Brain microvascular endothelial cell (primary cell): ENCODE measurements at places on chromosomes 3 and 15.

DNA sequence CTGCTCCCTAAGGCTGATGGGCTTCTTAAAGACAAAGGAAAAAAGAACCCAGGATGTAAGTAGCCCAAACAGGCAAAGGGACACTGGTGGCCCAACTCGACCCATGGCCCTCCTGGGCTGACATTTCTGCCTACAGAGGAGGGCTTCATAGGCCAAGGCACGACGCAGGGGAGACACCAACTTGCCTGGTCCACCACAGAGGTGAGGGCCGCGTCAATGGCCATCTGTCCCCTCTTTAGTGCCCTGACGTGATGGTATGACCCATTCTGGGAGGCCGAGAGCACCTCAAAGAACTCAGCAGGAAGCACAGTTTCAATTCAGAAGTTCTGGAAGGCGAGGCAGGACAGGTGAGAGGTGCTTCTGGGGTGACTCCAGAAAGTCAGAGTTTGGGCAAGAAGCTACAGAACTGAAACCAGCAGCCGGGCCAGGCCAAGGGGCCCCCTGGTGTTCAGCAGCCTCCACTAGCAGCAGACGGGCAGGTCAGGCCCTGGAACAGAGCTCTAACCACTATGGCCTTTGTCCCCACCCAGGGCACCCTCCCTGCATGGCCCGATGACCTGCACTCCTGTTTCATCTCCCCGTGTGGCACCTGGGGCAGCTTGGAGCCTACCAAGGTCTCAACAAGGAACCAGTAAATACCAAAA lies 45.1 kb downstream of the HMCES start:
- DNase-seq: no peak

GRCh38 chr15:25514522-25514921 lies 75.7 kb upstream of the UBE3A start:
- no peak for DNase-seq

DNA sequence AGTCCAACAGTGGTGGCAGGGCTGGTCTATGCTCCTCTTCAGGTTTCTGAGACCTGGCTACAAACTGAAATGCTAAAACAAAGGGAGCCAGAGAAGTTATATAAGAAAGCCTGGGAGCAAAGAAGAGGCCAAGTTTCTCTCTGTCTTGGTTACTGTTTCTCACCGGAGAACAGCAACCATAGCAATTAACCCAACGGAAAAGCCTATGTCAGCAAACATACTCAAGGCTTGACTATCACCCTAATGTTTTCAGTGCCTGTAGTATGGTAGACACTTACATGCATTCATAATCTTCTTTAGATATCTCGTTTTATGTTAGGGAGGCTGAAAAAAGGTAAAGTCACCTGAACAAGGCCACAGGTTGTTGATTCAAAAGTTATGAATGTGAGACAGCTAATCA lies 86.3 kb upstream of the CLSTN2 start:
- no peak for DNase-seq

DNA sequence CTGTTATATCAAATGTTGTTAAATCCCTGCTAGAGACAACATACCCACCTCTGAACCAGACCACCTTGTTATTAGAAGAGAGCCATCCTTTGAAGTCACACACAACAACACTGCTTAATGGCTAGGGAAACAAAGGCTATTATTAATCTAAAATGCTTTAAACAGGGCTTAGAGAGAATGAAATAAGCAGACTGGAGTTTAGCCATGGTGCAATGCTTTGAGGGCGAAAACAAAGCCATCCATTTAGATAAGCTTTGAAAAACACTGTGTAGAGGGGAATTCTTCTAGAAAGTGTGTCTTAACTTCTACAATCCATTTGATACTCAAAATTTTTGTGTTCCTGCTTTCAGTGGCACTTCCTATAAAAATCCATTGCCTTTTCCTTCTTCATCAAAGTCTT lies 148.6 kb downstream of the IL5RA start:
- DNase-seq: no peak

DNA sequence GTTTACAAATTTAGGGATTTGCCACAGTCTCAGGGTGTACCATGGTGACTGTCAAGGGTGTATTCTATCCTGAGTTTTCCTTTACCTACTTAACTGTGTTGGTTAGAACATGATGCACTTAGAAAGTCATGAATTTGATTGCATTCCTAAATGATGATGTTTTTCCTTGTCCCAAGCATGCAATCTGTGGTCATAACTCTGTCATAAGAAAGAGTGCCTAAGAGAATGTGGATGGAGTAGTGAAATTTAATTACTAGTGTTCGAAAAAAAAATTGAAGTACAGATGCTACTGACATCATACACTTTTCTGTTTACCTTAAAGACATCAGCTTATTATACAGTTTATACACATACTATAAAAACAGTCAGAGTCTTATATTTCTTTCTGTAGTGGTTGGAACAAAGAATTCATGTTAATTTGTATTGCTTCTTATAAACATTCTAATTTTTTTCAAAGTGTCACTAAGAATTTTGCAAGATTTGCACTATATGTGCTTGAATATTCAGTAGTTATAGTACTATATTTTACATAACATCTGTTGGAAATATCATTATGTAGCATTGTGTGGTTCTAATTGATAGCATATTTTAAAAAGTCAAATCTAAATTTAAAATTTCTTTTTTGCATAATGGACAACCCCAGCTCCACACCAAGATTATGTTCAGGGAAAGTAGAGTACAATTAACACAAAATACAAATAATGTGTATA lies 231.3 kb upstream of the KCNMB2 start:
- peak; percentile 31 for DNase-seq

GRCh38 chr3:13325892-13326443 lies 94.2 kb downstream of the NUP210 start:
- DNase-seq: no peak

GRCh38 chr3:116770815-116771450 lies 61.4 kb downstream of the TUSC7 start:
- DNase-seq: peak; percentile 82

DNA sequence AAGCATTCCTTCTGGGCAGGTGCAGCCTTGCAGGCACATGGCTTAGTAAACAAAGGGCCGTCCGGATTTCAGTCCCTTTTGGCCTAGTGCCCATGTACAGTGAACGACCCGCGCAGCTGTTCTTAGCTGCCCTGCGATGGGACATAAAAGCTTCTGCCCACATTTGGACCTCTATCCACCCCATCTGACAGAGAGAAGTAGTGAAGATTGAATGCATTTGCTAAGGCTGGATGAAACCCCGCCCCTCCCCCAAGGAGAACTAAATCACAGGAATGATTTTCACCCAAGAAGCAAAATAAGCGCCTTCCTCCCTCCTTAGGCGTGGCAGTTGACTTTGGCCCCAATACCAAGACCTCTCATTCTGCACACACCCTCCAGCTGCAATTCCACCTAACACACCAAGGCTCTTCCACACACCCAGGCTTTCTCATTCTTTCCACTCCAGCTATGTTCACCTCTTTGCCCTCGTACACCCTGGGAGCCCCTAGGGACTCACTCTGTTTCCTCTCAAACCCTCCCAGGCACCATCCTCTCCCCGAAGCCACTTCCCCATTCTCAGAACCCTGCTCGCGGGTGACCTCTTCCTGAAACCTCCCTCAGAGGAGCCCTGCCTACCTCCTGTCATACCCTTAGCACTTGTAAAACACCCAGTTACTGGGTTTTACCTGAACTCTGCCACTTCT lies 14.1 kb upstream of the HRH1 start:
- no peak for DNase-seq

GRCh38 chr15:99995543-99995942 lies 262.3 kb upstream of the LYSMD4 start:
- no peak for DNase-seq

- DNase-seq: no peak
Observed at GRCh38 chr3:83226751-83227150, 1465.3 kb upstream of the GBE1 start.

DNA sequence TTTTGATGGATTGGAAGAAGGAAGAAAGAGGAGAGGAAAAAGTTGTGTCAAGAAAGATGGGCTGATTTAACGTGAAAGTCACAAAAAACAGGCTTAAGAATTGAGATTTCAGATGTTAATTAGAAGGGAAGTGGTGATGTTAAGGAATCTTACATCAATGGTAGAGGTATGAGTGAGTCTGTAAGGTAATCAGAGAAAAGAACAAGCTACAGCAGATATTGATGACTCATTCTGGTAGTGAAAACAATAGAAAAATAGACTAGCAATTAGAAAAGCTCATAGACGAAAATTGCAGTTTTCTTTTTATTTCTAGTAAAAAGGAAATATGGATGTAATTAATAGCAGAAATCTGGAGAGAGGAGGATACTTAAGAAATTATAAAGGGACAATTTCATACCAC lies 559.6 kb downstream of the MCTP2 start:
- no peak for DNase-seq

- DNase-seq: no peak
Observed at GRCh38 chr3:16739541-16740105, 134.4 kb upstream of the DAZL start.

GRCh38 chr3:13179181-13179580 lies 106.0 kb upstream of the IQSEC1 start:
- DNase-seq: no peak

GRCh38 chr3:45911511-45912226 lies 25.3 kb downstream of the CCR9 start:
- no peak for DNase-seq

GRCh38 chr15:54082836-54083492 lies 104.7 kb downstream of the UNC13C start:
- peak; percentile 2 for DNase-seq

DNA sequence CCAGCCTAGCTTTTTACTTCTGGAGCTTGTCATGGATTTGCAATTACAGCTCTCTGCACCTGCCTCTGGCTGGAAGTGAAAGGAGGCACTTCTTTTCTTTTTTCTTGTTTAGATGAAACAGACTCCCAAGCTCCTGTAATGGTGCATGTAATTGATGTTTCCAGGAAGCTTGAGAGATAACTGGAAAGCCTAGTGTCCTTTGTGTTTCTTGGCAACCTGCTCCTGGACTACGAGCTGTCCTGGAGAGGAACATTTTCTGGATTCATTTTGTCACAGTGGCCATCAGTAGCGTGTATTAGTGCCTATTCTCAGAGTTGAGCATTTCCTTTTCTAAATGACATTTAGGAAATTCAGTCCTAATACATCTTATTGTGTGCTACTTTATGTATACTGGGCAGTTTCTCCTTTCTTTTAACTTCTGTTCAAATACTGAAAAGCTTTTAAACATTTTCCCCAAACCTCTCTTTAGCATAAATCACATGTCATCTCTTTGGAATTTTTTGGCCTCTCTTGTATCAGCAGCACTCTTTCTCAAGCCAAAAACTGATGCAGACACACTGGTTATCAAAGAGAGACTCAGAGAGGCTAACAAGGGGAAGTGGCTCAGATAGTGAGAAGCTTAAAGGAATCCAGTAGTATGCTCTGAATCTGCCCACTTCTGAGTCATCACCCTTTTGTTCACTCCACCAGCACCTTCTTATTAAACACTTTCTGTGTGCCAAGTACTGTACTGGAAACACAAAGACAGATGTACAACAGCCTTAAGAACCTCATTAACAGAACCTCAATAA lies 62.6 kb upstream of the SLC2A2 start:
- DNase-seq: peak; percentile 85

- peak; percentile 83 for DNase-seq
Observed at GRCh38 chr3:21979706-21980105, 228.7 kb upstream of the ZNF385D start.

DNA sequence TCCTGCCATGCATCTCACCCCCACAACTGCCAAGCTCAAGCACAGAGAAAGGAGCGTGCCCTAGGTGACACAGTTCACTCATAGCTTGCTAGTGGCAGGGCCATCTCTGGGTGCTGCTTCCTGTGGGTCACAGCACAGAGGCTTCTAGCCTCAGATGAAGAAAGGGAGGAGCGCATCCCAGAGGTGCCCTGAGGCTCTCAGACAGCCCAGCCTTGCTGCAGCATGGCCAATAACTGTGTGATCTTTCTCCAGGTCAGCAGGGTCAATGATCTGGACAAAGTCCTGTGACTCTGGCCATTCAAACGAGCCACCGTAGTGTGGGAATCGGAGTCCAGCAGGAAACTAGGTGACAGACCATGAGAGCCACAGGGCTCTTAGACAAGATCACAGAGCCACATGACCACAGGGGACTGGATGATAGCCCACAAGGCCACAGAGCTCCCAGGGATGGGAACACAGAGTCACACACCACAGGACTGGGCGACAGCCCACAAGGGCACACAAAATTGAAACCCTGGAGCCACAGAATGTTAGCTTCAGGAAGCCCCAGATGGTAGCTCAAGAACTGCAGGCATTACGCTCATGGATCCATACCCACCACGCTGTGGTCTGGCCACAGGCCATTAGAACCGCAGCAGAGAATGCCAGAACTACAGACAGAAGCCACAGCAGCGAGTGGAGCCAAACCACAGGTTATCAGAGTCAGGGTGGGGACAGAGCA lies 25.9 kb upstream of the GRIP2 start:
- DNase-seq: peak; percentile 47

- no peak for DNase-seq
Observed at GRCh38 chr15:73024168-73024567, 28.1 kb upstream of the NEO1 start.

DNA sequence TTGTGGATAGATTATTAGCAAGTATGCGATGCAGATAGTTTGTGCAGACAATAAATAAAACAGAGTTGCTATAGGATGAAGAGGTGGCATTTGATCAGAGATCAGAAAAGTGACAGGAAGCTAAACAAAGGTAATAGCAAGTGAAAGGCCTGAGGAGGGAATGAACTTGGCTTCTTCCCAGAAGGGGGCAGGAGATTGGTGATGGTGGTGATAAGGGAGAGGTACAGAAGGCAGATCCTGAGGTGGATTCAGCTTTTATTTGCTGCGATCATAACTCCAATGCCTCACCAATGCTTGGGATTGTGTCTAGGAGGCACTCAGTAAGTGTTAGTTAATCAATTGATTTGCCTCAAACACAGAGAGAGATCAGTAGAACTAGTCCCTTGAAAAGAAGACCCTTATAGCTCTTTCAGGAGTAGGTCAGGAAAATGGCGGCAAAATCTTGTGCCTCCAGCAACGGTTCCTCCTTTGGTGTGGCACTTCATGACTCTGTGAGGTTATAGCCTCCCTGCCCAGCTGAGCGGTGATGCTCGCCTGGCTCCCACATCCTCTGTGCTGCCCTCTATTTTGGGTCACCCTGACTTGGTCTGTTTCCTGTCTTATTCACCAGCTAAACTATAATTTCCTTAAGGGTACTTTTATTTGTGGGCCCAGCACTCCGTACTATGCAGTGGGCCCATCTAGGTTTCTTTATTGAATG lies 37.5 kb downstream of the TGFBR2 start:
- no peak for DNase-seq

GRCh38 chr3:47581835-47582234 lies 3.2 kb upstream of the CSPG5 start:
- DNase-seq: no peak

- no peak for DNase-seq
Observed at GRCh38 chr3:138578141-138578540, 15.9 kb downstream of the CEP70 start.

GRCh38 chr3:40985195-40985594 lies 214.1 kb upstream of the CTNNB1 start:
- no peak for DNase-seq

DNA sequence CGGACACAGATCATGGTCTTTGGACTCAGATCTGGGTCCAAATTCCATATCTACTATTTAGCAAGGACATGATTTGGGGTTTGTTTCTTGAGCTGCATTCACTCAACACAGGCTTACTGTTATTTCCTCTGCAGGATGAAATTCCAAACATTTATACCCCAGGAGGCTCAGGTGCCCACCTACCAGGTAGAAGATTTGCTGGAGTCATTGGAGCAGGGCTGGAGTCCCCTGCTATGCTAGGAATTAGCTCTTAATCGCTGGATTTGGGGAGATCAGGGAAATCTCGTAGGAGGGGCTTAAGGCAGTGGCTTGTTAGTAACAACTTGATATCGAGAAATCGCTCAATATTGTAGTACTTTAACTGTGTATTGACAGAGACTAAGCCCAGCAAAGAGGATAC lies 193.0 kb downstream of the IL20RB start:
- no peak for DNase-seq
